ENCODE measurements at places on chromosomes 12 and 14.

- no peak for DNase-seq
These were observed 223.0 kb downstream of the SLC6A15 start for GRCh38 chr12:84689638-84690037.

DNA sequence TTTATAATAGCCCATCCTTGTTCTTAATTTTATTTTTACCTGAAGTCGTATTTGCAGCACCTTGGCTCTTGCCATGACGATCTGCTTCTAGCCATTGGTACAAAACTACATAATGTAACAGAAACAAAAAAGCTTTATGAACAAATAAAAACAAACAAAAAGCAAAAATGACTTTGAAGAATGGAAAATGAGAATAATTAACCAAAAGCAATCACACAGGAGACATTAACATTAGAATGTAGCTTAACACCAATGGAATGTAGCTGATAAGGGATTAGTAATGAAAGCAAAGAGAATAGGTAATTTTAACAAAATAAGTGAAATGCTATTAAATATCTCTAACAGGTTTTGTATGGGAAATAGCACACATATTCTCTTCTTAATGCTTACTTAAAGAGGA lies 91.4 kb downstream of the DENND5B start:
- no peak for DNase-seq

- no peak for DNase-seq
These were observed 75.6 kb downstream of the MED13L start for GRCh38 chr12:116201908-116202307.

GRCh38 chr12:131990066-131990979 lies 40.6 kb downstream of the EP400 start:
- DNase-seq: no peak

DNA sequence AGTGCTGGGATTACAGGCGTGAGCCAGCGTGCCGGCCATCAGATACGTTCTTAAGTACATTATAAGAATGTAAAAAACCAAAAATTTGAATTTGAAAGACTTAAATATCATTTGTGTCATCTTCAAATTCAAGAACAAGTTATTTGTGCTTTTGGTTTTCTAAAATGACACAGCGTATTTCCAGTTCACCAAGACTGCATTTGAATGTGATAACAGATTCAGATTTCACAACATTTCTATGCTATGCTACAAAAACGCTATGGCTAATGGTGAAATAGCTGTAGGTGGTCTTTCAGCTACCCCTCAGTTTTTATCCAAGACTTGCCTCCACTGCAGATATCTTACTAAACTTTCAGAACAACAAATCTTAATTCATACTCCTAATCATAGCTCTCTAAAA lies 46.7 kb downstream of the APPL2 start:
- no peak for DNase-seq

- peak; percentile 70 for DNase-seq
These were observed 394 bp upstream of the AMIGO2 start for GRCh38 chr12:47079981-47080724.

GRCh38 chr12:70615174-70615866 lies 21.9 kb downstream of the PTPRB start:
- no peak for DNase-seq

- no peak for DNase-seq
These were observed 50.4 kb upstream of the LRTM2 start for GRCh38 chr12:1769809-1770494.

DNA sequence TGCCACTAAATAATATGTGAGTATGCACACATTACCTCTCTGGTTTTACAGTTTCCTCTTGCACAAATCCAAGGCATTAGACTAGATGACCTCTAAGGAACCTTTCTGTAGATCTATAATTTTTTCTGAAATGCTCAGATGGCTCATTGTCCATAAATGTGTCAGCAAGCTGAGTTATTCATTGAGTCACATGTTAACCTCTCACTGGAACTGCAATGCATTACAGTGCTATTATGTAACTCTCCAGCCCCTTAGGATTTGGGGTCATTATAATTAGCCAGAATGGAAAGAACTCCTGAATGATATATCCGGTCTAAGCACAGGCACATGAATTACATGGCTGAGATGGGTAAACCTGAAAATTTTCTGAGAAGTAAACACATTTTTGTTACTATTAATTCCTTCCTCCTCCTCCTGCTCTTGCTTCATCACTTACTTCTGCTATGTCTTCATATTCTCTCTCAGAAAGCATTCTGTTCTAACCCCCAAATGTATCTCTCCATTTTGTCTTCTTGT lies 20.3 kb upstream of the DRAM1 start:
- peak; percentile 18 for DNase-seq

DNA sequence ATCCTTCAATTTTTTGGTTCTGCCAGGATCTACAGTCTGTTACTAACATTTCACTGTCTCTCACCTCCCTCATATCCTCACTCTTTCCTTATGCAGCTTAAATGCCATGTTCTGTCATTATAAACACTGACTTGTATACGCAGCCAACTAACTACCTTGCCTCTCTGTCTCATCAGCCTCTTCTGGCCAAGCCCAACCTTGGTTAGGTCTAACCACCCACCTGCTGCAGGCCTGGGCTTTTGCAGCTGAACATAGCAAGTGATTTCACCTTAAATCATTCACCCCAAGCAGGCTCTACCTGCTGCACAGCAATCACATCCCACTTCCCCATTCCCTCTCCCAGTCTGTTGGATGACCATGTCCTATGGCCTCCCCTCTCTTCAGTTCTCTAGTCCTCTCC lies 91.5 kb downstream of the GTF2A1 start:
- DNase-seq: no peak

DNA sequence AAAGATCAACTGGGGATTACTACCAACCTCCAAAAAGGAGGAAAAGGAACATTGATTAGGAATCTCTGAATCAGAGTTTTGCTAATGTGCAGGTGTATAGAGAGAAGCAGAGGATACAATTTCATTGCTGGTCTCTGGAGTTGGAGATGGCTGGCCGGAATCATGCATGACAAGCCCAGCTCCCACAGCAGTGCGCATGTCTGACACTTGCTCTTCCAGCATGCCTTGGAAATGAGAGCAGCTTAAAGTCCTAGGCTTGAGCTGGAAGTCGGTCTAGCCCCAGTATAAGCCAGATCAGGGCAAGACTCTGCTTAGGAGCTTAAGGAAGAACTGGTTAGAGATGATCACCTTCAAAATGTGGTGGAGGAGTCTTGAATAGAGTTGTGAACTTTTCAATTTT lies 742.8 kb downstream of the DIO2 start:
- no peak for DNase-seq

DNA sequence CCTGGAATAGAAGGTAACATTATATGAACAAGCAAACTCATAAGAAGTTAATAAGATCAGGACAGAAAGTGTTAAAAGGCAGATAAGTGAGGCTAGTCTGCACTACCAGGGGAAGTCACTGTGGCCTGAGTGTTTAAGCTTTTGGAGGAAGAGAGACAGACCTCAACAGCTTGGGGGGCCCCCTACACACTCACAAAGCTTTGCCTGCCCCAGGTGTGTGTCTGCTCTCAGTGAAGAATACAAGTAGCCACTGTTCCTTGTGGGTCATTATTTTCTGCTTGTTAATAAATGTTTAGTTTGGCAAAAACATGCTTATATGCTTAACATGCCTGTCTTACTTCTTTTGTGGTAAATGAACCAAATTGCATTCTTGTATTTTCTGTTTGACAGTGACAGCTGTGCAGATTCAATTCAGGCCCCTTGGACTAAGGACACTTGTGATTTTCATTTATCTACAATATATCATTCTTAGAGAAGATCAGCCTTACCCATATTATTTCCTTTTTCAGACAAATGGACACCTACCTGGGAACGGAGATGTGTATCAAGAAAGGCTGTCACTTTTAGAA lies 50.7 kb upstream of the C12orf71 start:
- no peak for DNase-seq

DNA sequence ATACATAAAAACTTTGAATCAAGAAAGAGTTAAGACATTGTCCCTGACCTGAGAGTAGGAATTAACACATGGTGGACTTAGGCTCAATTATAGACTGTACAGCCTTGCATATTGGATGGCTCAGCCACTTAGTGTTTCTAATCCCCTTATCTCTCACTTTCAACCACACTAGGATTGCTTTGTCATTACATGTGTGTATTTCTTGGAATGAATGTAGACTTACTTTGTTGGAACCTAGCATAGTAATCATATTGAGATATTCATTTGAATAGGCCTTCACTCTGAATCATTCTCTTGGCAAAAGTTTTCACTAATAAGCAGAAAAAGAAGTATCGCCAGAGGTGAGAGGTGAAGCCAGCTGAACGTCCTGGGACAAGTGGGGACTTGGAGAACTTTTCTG lies 1973.9 kb upstream of the FLRT2 start:
- DNase-seq: no peak

All from urothelium cell line (cell line).